NCI-H460 (cell line): ENCODE measurements at places on chromosomes 5 and 9. TPM values are rescaled to one million over a fixed set of nuclear protein-coding genes. Genes with fewer than 3 reads are reported as not detected.

GRCh38 chr5:138661991-138662434 lies 86.8 kb upstream of the HSPA9 start:
- no peak for DNase-seq

Gene PTGES
- total RNA-seq: 25.9 and 27.4 TPM in 2 replicates

DNA sequence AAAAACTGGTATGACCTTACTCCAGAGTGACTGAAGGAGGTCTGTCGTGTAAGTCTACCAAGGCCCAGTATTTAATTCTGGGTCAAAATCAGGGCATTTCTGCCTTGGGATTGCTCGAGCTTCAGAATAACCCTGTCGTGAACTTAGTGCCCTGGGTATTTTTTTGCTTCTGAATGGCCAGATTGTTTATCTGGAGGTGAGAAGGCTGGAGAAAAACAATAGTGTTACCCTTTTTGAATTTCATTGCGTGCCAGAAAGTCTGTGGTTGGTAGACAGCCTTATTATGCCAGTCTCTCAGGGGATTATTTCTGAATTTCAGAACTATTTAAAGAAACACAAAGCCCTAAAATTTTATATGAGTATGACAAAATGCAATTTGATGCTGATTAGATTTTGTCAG lies 323.4 kb downstream of the CSNK1G3 start:
- DNase-seq: no peak

Gene F12
- 10.9 and 12.8 TPM in 2 replicates for total RNA-seq

Gene FST
- total RNA-seq: 71.1 and 84.8 TPM in 2 replicates

Gene HSPB3
- total RNA-seq: not detected in 2 replicates

Gene FGD3
- total RNA-seq: 0.87 and 1.1 TPM in 2 replicates

DNA sequence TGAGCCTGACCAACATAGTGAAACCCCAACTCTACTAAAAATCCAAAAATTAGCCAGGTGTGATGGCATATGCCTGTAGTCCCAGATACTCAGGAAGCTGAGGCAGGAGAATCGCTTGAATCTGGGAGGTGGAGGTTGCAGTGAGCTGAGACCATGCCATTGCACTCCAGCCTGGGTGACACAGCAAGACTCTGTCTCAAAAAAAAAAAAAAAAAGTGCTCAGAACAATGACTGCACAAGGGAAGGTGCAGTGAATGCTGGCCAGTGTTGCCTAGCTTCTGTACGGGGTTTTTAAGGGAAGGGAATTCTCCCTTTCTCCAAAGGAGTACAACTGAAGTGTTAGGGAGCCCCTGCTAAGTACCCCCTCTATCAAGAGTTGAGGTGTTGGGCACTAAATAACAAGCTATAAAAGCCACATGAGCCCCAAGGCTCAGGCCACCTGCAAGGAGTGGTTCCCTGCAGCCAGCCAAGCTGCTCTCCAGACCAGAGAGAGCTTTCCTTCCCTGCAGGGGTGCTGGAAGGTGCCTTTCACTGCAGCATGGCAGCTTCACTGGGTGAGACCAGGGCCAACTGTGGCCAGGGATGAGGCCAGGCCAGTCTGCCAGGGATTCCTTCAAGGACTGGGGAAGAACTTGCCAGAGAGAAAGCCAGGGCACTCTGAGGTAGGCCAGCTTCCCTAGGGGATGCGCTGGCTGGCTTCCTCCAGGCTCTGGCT lies 14.8 kb downstream of the GADD45G start:
- no peak for DNase-seq

Gene PHAX
- 46.8 and 62.6 TPM in 2 replicates for total RNA-seq

- DNase-seq: no peak
Measured at GRCh38 chr5:97624886-97625285, 441.8 kb upstream of the RIOK2 start.

DNA sequence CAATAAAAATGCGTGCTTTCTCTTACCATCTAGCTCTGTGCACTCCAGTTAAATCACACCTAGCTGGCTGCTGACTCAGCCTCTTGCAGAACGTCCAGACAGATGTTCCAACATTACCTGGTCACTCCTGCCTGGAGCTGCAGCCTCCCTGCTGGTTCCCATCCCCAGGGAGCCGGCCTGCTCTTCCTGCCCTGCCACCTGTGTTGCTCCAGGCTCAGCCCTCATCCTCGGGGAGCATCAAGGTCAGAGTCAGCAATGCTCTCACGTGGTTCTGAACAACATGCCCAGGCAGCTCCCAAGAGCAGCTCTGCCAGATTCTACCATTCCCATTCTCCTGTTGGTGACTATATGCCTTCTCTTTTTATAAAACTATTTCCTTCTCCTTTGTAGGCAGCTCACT lies 81.3 kb downstream of the GADD45G start:
- DNase-seq: no peak

GRCh38 chr9:20604562-20604961 lies 17.7 kb downstream of the MLLT3 start:
- no peak for DNase-seq

DNA sequence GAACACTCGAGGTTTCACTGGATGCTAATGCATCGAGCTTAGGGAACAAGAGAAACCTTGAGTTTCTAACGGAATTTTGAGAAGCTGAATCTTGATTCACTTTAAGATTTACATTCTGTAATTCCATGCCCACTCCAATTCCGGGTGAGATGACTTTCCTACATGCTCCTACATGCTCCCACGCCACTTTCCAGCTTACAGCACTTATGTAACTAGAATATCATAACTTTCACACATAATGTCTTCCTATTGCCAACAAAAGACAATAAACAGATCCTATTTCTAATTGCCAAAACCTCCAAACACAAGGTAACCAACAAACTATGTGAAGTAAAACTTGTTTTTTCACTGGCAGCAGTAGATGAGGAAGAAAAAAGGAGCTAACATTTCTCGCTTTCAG lies 72.9 kb downstream of the ECPAS start:
- DNase-seq: no peak

Gene SPATA24
- total RNA-seq: 8.6 and 12.7 TPM in 2 replicates

DNA sequence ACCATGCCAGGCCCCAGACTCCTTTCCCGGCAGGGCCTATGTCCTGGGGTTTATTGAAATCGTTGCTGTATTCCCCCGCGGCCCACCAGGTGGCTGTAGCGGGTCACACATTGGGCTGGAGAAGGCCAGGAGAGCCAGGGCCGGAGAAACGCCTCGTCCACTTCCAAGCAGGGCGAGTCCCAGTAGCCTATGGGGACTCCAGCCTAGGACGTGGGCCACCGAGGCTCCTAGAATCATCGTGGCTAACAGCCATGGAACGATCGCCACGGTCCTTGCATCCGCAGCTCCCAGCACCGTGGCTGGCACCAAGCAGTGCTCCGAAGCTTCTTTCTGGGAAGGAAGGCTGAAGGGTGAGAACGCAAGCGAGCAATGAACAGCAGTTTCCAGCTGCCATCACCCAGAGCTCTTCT lies 87.7 kb downstream of the ENTREP1 start:
- peak; percentile 16 for DNase-seq

DNA sequence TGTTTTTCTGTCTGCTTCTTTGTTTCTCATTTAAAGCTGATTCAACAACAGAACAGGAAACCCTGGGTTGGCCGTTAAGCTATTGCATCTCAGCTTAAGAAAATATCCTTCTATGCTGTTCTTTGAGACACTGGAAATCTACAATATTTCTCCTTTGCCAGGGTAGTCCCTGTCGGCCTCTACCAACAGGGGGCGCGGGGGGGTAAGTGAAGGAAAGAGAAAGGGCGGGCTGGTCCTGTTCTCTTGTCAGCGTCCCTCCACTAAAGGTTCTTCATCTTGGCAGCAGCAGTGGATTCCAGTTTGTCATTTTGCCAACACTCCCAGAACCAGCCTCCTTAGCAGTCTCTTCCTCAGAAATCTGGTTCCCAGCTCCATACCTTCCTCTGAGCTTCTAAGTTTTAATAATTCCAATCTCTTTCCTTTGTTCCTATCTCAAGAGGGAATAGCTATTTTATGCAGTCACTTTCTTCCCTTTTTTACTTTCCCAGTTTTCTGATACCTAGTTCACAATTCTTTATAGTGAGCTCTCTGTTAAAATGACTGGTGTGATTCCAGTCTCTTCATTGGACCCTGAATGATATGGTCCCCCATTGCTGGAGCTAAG lies 222.3 kb downstream of the GLIS3 start:
- DNase-seq: peak; percentile 40

Gene MYORG
- total RNA-seq: 0.61 and 0.79 TPM in 2 replicates

- no peak for DNase-seq
Measured at GRCh38 chr5:149664666-149665415, 65.3 kb upstream of the PPARGC1B start.

Gene TAF11L10
- total RNA-seq: not detected in 2 replicates

- no peak for DNase-seq
Measured at GRCh38 chr9:70963554-70963953, 157.9 kb downstream of the TRPM3 start.

Gene SLC6A18
- not detected in 2 replicates for total RNA-seq

DNA sequence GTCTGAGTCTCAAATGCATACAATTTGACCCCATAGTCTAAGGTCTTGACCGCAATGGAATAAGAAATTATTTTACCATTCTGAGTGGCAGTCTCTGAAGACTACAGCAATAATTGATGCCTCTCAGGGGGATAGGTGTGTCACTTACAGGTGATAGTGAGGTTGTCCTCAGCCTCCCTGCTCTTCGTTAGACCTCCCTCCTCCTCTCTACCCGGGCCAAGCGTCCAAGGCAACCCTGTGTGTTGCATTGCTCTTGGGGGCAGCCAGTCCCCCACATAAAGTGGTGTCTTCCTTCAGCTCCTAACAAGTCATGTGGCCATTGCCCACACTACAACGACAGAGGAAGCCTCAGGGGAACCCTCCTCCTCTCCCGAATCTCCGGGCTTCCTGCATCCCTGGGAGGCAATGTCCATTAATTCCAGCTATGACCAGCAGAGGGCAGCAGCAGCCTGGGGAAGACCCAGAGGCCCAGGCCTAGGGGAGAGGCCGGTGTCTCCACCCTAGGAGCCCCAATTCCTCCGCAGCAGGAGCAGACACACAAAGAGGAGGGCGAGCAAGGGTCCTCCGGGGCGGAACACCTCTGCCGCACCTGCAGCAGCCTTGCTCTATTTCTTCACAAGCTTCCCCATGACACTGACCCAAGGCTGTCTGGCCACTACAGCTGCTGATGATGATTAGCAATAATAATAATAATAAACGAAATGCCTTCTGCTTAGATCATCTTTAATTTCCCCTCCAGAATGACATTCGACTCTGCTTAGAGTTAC lies 134.8 kb downstream of the KCNIP1 start:
- DNase-seq: peak; percentile 57

DNA sequence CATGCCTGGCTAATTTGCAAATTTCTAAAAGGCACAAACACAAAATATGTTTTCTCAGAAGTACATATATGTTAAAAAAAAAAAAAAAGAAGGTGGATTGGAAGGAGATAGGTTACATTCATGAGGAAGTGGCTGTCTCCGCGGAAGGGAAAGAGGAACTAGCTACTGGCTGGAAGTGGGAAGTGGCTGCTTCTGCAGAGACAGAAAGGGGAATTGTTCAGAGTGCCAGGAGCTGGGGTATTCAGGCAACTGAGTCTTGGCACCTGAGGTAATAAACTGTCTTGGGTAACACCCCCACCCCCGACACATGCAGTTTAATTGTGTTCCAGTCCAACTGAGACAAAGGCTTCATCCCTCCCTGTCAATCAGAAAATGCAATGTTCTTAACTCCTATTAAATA lies 45.6 kb downstream of the S1PR3 start:
- DNase-seq: no peak

GRCh38 chr5:66633754-66634153 lies 37.6 kb downstream of the MAST4 start:
- no peak for DNase-seq

Gene LCN10
- not detected in 2 replicates for total RNA-seq

Gene CRB2
- not detected in 2 replicates for total RNA-seq

Gene SPATA31D4
- total RNA-seq: not detected in 2 replicates

GRCh38 chr5:149386166-149386565 lies 7.1 kb upstream of the IL17B start:
- DNase-seq: no peak

- no peak for DNase-seq
Measured at GRCh38 chr5:172533399-172534228, 79.3 kb upstream of the SH3PXD2B start.

- no peak for DNase-seq
Measured at GRCh38 chr5:34053133-34053532, 10.1 kb upstream of the C1QTNF3 start.

Gene FAM81B
- 0.30 TPM in 1 of 2 replicates, not detected in the other for total RNA-seq
